Choroid plexus epithelial cell (primary cell): ENCODE measurements at places on chromosomes 2 and 18.

DNA sequence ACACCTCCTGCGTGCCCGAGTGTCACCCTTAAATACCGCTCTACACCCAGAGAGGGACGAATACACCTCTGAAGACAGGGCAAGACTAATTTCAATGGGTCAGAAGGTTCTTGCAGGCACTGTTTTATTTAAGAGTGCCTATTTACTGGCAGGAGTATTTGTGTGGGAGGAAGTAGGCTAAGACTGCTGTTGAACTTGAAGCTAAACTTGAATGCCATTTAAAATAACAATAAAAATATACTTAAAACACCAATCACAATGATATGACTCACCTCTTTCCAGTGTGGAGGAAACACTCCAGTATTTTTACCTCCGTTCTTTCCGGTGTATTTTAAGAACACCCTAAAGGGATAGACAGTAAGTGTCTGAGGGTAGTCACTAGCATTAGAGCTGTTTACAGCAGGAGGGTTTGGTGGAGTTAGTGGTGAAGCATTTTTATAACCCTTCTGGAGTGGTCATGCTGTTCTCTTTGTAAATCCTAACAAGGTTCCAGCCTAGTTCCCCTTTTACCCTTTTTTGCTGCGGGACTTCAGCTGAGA, 9.6 kb upstream of the HOXD1 start:
- no peak for DNase-seq

DNA sequence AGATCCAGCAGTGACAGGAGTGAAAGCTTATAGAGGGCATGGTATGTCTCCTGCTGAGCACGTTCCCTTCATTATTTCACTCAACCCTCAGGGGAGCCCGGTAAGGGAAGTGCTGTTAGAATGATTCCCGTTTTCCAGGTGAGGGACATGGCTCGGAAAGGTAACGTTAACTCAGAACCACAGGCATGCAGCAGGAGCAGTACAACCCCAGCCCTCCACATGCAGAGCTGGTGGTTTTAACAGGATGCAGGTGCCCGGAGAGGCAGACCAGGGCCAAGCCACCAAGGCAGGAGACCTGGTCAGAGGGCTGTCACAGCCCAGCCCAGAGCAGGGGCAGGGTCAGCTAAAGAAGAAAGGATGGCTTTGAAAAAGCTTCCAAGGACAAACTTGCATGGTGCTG, 268.5 kb downstream of the SH3BP4 start:
- no peak for DNase-seq

GRCh38 chr2:233419602-233420391, 65.5 kb downstream of the DGKD start:
- DNase-seq: peak; percentile 26

GRCh38 chr2:190838492-190838910, 42.1 kb upstream of the GLS start:
- DNase-seq: peak; percentile 50
